ENCODE measurements at places on chromosomes 5 and 9. TPM values are rescaled to one million over a fixed set of nuclear protein-coding genes. Genes with fewer than 3 reads are reported as not detected.

GRXCR2 gene
- total RNA-seq: not detected

ZSWIM6 gene
- total RNA-seq: 19.5 TPM

PLAA gene
- total RNA-seq: 23.5 TPM

LCN10 gene
- 11.4 TPM for total RNA-seq

ANKRD31 gene
- total RNA-seq: 0.24 TPM

ADRB2 gene
- 2.2 TPM for total RNA-seq

IL7R gene
- total RNA-seq: 6.8 TPM

TLX3 gene
- total RNA-seq: not detected

TMEM174 gene
- not detected for total RNA-seq

ADAMTS2 gene
- total RNA-seq: 24.5 TPM

SPINK7 gene
- total RNA-seq: not detected

SCGB3A2 gene
- not detected for total RNA-seq

KCNMB1 gene
- total RNA-seq: 30.0 TPM

ANKRD55 gene
- 0.32 TPM for total RNA-seq

C9orf153 gene
- 1.3 TPM for total RNA-seq

GCNT4 gene
- total RNA-seq: 4.0 TPM

DNA sequence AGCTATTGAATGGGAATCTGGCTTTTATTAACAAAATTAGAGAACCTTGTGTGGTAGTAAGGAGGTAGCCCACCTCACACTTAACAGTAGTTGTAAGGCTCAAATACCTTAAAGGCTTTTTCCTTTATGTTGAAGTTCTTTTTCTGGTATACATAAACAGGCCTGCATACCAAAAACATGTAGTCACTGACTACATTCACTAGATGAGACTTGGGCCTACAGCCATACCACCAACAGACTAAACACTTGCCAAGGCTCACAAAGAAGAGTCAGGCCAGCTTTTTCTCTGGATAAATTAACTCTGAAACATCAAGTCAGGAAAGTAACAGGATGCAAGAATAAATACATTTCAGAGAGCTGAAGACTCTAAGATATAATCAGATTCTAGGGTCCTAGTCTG, 78.6 kb upstream of the MPDZ start:
- DNase-seq: no peak

DNA sequence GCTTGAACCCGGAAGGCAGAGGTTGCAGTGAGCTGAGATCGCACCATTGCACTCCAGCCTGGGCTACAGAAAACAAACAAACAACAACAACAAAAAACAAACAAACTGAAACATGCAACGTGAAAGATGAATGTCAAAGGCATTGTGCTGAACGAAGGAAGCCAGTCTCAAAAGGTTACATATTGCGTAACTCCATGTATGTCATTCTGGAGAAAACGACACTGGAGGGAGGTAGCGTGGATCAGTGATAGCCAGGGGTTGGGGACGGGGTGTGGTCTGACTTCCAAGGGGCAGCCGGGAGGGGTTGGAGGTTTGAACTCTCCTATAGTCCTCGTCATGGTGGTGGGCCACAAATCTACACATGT, 12.1 kb upstream of the WDR5 start:
- DNase-seq: no peak

GRCh38 chr9:127977009-127977883, 3.5 kb downstream of the EEIG1 start:
- no peak for DNase-seq

GRCh38 chr5:123344816-123345426, 78.3 kb downstream of the CEP120 start:
- DNase-seq: no peak

DNA sequence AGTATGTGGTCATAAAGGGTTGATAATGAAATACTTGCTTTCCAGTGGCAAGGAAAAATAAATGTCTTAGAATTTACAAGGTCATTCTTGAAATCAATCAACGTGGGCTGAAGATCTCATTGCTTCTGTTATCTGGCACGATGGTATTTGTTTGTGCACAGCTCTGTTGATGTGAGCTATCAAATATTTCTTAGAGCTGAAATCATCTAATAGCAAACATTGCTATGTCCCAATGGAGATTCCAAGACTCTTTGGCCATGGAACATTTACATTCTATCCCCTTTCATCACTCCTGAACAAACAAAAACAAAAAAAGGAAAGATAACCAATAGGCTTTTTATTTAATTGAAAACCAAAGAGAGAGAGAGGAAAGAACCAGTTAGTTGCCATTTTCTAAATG, 111.5 kb upstream of the CCDC152 start:
- no peak for DNase-seq

DNA sequence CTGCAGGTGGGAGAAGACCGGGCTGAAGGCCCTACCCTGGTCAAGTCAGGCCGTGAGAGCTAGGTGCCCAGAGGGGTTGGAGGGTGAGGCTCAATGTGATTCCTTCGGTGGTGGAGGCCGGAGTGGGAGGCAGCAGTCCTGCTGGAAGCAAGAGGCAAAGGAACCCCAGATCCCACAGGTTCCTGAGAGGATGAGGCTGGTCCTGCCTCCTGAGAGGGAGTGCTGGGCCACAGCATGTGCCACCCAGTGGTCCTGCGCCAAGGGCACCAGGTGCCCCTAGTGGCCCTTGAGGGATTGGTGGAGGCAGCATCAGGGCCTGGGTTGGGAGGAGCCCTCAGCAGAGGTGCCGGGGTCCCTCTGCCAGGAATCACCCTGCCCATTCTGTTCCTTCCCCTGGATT, 59.1 kb downstream of the BARX1 start:
- DNase-seq: no peak

DNA sequence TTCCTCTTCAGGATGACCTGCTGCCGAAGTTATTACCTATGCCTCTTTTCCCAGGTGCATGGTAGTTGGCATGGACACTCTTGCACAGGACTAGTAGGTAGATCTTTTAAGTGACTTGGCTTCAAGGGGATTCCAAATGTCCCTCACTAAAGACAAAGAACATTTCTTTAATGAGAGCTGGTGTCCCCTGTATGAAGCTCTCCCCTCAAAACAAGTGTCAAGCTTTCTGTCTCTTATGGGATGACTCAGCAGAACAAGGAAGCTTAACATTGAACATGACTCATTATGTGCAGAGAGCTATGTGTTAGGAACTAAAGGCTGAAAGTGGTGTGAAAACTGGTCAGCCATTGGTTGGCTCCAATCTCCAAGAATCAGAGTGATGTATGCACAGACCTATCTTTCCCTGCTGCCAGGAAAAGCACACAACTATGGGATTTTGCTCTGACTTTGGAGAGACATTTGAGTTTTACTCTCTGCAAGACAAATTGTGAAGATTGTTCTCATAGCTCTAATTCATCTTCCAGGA, 120.5 kb downstream of the PRDM6 start:
- no peak for DNase-seq

DNA sequence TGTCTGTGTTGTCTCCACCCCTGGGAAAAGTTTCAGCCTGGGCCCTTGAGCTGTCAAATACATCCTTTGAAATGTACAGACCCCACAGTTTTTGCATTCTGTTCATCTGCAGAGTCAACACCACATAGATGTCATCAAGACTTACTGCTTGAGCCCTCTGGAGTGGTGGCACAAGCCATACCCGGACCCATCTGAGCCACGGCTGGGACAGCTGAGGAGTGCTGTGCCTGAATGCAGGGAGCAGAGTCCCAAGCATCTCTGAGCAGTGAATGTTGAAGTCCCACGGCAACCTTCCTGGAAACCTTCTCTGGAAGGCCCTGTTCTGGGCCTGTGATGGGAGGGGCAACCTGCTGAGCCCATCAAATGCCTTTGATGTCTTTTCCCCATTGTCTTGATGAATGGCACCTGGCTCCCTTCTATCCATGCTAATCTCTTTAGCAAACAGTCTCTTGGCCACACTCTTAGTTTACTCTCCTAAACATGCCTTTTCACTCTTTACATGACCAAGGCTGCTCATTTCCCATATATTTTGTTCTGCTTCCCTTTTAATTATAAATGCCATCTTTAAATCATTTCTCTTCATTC, 92.5 kb downstream of the ATPSCKMT start:
- DNase-seq: no peak

GRCh38 chr9:83526211-83526610, 12.0 kb downstream of the FRMD3 start:
- DNase-seq: no peak

DNA sequence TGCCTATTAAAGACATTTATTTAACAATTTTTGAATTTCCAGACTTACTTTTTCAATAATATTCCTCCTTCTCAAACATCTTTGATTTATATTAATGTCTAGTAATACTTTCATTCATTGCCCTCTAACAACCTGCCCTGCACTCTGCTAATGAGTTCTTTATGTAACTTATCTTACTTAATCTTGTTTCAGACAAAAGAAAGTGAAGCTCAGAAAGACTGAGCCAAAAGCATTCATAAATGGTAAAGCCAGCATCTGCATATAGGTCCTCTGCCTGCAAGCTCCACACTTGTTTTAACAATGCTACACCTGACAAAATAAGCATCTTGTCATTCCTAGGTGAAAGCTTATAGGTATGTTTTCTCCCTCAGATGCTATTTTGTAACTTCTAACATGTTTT, 2.4 kb upstream of the TNPO1 start:
- DNase-seq: no peak

DNA sequence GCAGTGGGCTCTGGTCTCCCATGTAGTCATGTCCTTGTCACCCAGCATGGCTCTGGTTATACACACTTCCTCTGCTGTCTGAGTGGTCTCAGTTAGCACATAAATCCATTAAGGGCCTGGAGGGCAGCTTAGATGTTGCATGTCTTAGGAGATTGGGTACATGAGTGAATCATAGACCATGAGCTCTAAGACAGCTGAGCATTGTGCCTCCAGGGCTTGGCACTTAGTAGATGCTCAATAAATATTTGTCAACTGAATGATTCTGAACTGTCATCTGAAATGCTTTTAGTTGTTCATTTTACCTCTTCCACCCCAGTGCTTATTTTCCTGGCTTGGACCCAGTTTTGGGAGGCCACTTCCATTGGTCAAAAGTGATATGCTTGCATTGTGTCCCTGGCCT, 135.6 kb downstream of the BOD1 start:
- no peak for DNase-seq

GRCh38 chr9:4328723-4329122, 28.9 kb upstream of the GLIS3 start:
- no peak for DNase-seq

- no peak for DNase-seq
Measured at GRCh38 chr5:66658516-66658915, 62.3 kb downstream of the MAST4 start.

- DNase-seq: no peak
Measured at GRCh38 chr9:34475097-34475496, 16.5 kb downstream of the DNAI1 start.

- DNase-seq: no peak
Measured at GRCh38 chr9:7088611-7089010, 330.8 kb downstream of the KDM4C start.

DNA sequence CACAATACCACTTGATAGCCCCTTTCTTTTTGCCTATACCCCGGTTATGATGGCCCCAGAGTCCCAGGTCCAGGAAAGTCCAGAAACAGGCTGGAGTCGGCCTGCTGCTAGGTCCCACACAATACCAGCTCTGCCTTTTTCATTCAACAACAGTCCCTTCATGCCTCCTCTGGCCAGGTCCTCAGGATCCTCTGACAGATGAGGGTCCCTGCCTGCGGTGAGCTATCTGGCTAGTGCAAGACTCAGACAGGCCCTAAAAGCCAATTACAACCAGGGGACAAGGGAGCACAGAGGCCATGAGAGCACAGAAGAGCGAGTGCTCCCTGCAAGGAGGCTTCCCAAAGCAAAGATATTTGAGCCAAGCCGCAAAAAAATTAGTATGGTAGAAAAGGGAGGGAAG, 84.8 kb upstream of the ZBTB43 start:
- no peak for DNase-seq

- DNase-seq: no peak
Measured at GRCh38 chr9:15618540-15619331, 65.9 kb downstream of the CCDC171 start.

GRCh38 chr5:145198525-145199260, 636.4 kb downstream of the PRELID2 start:
- no peak for DNase-seq

- DNase-seq: no peak
Measured at GRCh38 chr9:104361207-104361606, 142.9 kb upstream of the OR13F1 start.

DNA sequence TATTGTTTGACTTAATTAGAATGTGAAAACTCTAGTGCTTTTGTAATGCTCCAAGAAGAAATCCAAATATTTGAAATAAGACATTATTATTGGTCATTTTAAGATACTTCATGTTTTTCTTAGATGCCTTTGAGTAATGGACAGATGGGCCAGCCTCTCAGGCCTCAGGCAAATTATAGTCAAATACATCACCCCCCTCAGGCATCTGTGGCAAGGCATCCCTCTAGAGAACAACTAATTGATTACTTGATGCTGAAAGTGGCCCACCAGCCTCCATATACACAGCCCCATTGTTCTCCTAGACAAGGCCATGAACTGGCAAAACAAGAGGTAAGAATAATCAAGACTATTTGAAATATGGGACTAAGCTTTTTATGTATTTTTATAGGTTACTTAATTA, 69.2 kb upstream of the SREK1 start:
- DNase-seq: no peak

DNA sequence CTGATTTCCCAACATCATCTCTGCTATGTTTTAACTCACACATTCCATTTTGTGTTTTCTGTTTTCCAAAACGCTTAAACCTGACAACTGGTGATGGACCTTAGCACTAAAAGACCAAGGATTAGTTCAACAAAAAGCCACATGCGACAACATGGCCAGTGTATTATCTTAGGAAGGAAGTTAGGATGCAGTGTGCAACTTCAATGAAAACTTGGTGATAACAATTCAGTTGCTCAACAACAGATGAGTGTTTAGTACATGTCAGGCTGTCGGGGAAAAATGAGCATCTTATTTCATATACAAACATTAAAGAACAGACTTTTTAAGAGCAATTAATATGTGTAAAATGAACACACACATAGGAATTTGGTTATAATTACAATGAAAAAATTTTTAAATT, 780.0 kb downstream of the SEMA5A start:
- no peak for DNase-seq

DNA sequence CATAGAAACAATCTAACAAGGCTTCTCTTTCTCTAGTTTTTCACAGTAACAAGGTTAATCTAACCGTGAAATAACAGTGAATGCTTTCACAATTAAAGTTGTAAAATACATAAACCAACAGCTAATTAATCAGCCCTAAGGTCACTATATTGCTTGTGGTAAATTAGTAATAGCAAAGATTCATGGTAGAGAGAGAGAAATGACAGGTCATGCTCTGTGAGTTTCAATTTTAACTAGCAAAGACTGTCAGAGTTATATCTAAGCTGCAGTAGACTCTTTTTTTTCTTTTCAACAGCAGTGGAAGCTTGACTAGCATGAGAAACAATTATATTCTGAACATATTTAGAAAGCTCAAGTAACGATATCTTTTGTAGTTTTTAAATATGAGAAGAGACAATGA, 1068.0 kb downstream of the MAT2B start:
- DNase-seq: no peak

- DNase-seq: no peak
Measured at GRCh38 chr9:33476503-33476902, 2.8 kb upstream of the NOL6 start.

DNA sequence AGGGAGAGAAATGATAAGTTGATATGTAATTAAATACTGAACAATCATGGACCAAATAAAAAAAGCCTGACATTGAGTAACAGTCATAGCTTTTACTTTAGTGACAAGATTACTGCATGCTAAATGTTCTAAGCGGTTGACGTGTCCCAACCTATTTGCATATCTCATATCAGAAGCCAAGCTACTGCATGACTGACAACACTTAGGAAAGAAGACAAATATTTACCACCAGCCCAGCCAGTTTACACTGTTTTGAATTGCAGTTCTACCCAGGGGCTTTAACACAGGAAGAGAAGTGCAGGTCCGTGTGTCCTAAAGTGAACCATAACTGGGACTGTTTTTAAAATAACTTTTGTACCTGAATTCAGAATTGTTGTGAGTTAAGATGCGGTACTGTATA, 219.9 kb downstream of the PRDM9 start:
- no peak for DNase-seq

Data from aorta (tissue), 5 donors.